ENCODE measurements at places on chromosomes 3 and 15.

DNA sequence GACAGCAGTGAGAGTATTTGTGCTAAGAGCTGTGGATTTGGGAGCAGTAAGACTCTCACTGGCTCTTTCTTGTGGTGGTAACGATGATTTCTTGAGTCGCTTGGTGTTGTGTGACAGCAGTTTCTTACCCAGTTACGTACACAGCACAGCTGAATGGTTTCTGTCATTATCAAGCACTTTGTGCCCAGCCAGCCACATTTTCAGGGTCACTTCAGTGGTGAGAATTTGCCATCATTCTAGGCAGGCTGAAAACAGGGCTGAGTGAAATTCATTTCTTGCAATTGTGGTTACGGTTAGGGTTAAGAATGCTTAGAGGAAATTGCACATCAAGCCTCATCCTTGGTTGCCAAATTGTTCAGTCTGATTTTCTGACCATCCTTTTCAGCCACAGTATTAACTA is 130.1 kb downstream of the RYR3 start:
- no peak for DNase-seq

DNA sequence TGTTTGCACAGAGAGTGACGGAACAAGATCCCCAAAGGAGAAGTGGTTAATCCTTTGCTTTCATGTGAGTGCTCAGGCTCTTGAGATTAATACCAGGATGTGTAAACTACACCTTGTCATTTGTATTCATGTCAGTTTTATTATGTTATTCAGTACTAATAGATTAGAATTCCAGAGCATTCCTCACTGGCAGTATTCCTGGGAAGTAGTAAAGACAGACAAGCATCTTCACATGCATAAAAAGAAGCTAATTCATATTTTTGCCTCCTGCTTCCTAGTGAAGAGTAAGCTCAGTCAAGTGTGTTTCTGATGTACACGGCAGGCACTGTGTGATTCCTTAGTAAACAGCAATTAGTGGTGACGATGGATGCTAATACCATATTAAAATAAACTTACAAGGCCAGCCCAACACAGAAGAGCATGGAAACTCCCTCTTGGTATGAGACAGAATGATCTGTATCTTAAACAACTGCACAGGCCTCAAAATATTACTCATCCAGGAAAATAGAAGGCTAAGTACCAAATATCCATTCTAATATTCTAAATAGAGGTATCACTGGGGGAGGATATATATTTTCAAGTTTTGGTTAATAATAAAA is 336.8 kb upstream of the MCTP2 start:
- DNase-seq, result no peak

DNA sequence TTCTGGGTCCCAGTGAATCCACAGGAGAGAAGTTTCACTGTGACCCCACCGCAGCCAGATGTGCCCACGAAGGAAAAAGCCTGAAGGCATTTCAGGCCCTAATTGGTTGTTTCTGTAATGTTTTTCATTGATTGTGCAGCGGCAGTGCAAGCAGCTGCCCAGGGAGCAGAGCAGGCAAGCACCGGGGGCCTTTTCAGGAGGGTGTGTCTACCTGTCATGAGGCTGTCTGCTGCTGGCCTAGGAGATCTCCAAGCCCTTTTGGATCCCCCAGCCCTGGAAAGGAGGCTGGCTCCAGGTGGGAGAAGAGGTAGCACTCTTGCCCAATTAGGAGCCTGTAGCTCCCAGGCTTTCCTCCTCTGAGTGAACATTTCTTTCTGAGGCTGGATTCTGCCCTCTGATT is 108.8 kb downstream of the EPHB1 start:
- DNase-seq, result no peak

- peak; percentile 85 for DNase-seq
Observed at GRCh38 chr3:132231633-132232032, 85.6 kb upstream of the ACP3 start.

DNA sequence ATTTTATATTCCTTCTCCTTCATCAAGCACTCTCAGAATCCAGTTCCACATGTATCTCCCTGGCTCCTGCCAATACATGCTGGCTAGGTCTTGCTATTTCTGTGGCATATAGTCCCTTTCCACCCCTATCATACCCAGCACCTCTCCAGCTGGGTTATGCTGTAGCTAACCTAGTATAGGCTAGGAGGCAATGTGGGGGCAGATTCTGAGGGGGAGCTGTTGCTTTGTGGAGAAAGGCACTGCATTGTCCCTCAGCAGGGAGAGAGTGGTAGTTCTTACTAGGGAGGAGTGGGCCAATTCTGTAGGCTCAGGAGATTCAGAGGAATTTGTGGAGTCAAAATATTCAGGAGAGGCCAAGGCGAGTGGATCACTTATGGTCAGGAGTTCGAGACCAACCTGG is 39.4 kb upstream of the UBL7 start:
- no peak for DNase-seq

DNA sequence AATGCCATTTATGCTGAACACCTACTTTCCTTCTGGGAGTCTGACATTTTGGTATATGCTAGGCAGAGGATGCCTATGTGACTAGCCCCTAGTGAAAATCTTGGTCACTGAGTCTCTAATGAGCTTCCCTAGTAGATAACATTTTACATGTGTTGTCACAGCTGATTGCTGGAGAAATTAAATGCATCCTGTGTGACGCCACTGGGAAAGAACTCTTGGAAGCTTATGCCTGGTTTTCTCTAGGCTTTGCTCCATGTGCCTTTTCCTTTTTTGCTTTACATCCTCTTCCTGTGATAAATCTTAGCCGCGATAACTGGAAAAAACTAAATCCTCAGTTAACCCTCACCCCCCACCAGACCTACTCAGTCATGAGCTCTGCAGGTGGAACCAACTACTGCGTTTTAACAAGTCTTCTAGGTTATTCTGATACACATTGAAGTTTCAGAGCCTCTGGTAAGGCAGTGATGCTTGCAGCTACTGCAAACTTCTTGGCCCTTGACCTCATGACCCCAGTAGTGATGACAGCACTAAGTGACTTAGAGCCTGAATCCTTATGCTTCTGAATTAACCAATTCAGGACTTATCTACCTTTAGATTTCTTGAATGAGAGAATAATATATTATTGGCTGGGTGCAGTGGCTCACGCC is 292.4 kb upstream of the SOX14 start:
- DNase-seq, result no peak

GRCh38 chr3:8307545-8308110 is 194.0 kb upstream of the LMCD1 start:
- no peak for DNase-seq

DNA sequence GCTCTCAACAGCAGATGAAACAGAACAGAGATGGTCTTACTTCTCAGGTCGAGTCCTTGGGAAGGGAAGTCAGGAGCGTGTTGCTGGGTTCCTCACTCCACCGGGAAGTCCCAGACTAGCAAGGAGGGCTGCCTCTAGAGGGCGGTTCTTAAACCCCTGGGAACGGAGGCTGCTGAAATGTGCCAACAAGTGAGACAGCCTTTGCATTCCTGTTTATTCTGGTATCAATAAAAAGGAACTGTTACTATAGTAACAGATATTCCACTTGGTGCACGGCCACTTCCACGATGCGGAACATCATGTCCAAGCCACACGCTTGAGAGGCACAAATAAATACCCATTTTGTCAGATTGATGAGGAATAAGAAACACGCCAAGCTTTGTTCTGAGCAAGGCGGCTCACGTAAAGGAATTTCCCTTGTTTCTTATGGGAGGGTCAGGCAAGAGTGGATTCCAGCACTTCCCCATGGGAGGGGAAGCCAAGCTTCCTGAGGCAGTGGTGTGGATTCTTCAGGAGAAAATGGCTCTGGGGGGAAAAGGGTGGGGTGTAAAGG is at the start of gene FAM107A:
Gene FAM107A (minus strand): TSS at position 123 of the 553 bp plus-strand sequence. CDS start 7,531 bp downstream, outside the sequence.
- no peak for DNase-seq

DNA sequence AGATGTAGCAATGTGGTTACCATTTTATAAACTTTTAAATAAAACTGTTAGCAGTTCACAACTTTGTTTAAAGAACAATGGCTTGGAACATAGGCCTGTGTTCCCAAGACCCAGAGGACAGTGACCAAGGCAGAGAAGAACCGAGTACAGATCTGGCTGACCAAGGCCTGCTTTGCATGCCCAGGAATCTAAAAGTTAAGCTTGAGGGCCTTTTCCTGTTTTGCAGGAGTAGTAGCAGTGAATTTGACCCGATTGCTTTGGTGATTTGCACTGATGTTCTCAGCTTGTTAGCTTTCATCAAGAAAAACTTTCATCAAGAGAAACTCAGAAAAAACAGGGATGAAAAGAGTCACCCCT is 9.9 kb downstream of the FILIP1L start:
- no peak for DNase-seq

DNA sequence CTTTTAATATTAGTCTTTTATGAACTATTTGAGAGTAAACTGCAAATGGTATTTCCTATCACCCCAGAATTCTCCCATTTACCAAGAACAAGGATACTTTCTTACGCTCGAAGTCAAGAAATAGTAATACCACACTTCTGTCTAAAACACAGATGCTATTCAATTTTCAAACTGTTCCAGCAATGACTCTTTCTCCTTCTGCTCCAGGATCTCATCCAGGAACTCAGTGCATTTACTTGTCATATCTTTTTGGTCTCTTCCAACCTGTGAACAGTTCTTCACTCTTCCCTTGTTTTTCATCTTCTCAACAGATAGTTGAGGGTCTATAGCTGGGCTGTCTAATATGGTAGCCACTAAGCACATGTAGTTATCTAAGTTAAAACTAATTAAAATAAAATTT is 87.1 kb upstream of the GAP43 start:
- DNase-seq, result no peak

DNA sequence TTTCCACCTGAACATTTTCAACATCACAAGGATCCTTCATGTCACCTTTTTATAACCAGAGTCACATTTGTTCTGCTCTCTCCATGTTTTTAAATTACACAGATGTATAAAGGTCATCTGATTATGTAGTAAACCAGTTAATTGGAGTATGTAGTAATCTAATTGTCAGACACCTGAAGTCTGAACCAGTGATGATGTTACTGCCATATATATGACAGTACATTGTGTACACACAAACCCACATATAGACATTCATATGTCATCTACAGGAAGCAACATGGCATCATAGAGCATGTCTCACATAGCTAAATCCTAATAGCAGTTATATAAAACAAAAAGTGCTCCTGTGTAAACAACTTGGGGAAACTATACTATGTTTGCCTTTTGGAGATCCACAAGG is 95.9 kb upstream of the PRR23C start:
- DNase-seq, result no peak

DNA sequence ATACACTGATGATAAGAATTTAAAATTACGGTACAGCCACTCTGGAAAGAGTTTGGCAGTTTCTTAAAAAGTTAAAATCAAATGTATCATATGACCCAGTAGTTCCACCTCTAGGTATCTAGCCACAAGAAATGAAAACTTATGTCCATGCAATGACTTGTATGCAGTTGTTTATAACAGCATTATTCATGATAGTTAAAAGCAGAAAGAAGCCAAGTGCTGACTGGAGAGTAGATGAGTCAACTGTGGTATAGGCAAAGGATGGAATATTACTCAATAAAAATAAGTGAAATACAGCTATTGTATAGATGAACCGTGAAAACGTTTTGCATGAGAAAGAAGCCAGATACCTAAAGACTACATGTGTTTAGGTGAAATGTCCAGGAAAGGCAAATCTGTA is 14.8 kb downstream of the GPR87 start:
- DNase-seq, result no peak

GRCh38 chr3:180420804-180421203 is 181.2 kb upstream of the TTC14 start:
- no peak for DNase-seq

DNA sequence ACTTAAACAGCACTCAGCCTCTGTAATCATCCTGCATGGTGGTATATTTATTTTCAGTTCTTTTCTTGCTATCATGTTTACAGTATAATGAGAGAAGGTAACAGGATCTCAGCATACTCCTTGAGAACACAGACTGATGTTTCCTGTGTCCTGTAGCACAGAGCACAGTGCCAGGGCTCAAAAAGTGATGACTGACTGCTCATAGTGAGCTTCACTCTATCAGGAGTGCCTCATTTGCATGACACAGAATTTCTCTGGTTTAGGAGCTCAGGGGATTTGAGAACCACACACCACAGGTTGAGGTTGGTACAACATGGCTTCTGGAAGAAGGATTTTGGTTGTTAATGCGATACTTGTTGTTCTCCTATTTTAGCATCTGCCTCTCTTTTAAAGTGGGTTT is 68.5 kb upstream of the SLC2A2 start:
- no peak for DNase-seq

GRCh38 chr3:39121621-39122020 is 14.1 kb downstream of the TTC21A start:
- no peak for DNase-seq

- DNase-seq, result no peak
Observed at GRCh38 chr3:66795365-66795764, 202.7 kb upstream of the KBTBD8 start.

DNA sequence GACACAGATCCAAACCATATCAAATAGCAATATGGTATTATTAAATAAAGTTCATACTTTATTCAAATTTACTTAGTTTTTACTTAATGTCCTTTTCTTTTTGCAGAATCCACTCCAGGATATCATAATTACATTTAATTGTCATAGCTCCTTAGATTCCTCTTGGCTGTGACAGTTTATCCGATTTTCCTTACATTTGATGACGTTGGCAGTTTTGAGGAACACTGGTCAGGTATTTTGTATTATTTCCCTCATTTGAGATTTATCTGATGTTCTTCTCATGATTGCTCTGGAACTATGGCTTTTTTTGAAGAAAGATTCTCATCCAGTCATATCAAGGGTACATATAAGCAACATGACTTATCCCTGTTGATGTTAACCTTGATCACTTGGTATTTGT is 198.3 kb upstream of the STAC start:
- no peak for DNase-seq

DNA sequence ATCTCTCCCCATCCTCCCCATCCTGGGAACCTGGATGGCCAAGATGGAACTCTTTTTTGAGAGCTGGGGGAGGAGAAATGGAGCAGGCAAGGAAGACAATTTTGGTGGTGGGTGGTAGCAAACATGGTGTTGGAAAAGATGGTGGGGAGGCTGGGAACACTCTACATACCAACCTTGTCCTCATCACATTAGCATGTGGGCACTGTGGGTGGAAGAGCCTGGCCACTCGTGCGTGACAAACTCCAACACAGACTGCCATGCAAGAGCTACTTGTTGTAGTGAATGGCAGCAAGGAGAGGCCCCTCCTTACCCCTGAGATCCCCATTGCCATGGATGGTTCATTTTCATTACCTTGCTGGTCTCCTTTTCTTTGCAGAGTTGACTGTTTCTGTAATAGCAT is 262.6 kb downstream of the RPLP1 start:
- no peak for DNase-seq

GRCh38 chr3:8982509-8982908 is 19.2 kb upstream of the RAD18 start:
- DNase-seq, result no peak

GRCh38 chr15:67267440-67267839 is 12.9 kb downstream of the IQCH start:
- DNase-seq, result no peak

- DNase-seq, result no peak
Observed at GRCh38 chr3:197082871-197083270, 53.3 kb upstream of the MELTF start.
